Fibroblast of lung (primary cell): ENCODE measurements at places on chromosomes 5 and 9.

DNA sequence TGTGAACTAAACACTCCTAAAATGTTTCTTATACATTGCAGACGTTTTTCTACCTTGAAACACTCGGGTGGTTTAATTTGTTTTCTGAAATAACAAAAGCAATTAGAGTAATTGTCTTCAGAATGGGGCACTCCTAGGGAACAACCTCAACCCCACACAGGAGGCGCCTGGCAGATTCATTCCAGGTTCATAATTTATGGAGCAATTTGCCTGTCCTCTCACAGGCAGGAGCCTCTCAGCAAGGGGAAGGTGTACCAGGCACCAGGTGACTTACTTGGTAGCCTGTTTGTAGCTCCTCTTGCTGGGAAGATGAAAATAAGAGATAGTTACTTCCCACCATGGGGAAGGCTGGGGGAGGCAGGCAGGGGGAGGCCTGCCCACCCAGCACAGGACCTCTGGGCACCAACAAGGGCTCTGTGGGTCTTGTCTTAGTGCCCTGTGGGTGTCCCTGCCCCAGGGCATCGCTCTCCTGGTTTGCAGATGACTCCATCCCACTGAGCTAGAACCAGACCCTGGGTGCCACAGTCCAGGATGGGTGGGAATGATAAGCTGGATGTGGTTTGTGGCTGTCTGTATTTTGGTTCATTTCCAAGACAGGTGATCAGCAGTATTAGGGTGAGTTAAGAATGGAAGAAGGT is 144.4 kb downstream of the FSTL4 start:
- no peak for DNase-seq

DNA sequence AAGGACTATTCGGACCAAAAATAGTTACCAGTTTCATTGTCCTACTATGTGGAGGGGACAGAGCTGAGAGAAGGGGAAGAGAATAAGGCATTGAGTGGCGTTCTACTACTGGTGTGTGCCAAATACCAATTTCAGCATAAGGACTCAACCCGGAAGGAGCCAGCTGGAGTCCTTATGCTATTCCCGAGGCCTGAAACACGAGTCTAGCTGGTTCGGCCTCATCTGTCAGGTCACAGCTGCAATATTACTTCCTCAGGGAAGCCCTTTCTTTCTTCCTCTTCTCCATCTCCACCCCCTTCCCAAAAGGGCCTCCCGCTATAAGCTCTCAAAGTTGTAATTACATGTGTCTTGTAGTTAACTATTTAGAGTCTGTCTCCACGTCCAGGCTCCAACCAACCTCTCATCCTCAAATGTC is 20.5 kb upstream of the FER start:
- DNase-seq, result peak; percentile 69

- DNase-seq, result no peak
Observed at GRCh38 chr5:160500786-160501779, 79.4 kb downstream of the PTTG1 start.

DNA sequence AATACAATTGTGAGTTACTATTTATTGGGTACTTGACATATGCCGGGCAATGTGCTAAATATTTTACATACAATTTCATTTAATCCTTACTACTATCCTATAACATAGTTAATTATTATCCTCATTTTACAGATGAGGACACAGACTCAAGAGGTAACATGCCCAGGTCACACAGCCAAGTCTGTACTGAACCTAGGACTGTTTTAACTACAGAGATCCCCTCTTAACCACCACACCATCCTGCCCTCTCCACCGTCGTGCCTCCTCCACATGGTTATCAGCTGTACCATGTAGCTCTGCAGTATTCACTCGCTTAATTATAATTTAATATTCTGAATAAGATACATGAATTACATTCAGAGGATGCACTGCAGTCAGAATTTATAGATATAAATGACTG is 5.3 kb downstream of the RAB14 start:
- no peak for DNase-seq

GRCh38 chr5:133746834-133747233 is 134.5 kb upstream of the FSTL4 start:
- no peak for DNase-seq

DNA sequence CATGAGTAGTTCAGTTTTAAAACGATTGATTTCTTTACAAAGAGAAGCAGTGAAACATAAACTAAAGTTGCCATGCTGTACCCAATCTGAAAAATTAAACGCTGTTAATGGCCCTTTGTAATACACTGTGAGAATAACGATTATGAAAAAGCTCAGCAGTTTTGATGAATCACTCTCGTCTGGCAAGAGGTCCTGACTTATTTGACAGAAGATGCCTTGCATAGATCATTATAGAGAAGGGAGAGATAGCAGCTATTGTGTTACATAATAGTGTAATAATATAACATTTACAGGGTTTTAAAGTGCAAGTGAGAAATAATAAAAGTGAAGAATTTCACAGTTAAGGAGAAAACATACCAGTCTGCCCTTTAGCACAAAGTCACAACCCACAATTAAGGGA is 361.5 kb upstream of the CDH10 start:
- DNase-seq, result no peak

DNA sequence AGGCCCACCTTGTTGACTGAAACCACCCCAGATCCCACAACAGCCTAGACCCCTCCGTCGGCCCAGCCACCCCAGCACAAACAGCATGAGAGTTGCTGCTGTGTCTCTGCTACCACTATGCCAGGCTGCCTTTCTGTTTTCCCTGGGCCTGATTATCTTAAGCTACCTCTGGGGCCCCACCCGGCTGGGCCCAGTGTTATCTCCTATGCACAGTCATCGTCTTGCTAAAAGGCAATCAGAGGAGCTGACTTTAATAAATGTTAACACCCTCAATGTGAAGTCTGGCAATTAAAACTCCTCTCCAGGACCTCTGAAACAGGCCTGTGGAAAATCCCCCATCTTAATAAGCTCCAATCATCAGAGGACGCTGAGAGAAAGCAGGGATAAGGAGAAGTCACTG is 144.9 kb downstream of the FAM114A2 start:
- DNase-seq, result no peak

GRCh38 chr5:149358868-149359495 is 1.1 kb downstream of the PCYOX1L start:
- no peak for DNase-seq

DNA sequence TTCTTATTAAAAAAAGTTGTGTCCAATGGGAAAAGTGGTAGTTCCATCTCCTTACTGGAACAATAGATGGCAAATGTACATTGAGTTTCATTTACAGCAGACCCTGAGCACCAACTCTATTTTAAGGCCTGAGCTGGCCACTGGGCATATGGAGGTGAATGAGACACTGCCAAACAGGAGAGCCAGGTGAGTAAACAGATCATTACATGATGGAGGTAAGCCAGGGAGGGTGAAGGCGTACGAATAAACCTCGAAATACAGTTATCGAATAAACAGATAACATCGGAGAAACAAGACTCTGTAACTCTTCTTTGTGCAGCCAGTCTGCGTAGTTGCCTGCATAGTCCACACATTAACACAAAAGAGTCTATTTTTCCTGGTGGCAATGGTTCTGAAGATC is 446.4 kb upstream of the KLF4 start:
- no peak for DNase-seq

DNA sequence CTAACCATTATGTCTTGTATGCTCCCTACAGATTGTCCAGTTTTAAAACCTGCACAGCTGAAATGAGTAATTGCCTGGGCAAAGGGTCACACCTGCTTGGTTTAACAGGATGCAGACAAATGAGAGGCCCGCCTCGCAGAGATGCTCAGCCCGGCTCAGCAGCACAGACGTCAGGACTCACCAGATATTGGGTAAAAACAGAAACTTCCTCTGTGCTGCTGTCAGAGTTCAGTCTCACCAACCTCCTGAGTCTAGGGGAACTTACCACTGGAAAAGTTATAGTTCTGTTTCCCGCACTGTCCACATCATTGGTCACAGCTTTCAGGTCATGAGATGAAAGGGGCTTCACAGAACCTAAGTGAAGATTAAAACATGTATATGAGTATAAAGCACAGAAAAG is 152.5 kb downstream of the ESM1 start:
- no peak for DNase-seq

GRCh38 chr9:136326761-136327303 is 507 bp upstream of the GPSM1 start:
- DNase-seq, result no peak

GRCh38 chr5:181188700-181189362 is 16.2 kb downstream of the TRIM7 start:
- peak; percentile 70 for DNase-seq

- peak; percentile 2 for DNase-seq
Observed at GRCh38 chr9:101791938-101792337, 53.5 kb upstream of the GRIN3A start.

GRCh38 chr5:35247648-35248034 is 17.4 kb upstream of the PRLR start:
- no peak for DNase-seq

DNA sequence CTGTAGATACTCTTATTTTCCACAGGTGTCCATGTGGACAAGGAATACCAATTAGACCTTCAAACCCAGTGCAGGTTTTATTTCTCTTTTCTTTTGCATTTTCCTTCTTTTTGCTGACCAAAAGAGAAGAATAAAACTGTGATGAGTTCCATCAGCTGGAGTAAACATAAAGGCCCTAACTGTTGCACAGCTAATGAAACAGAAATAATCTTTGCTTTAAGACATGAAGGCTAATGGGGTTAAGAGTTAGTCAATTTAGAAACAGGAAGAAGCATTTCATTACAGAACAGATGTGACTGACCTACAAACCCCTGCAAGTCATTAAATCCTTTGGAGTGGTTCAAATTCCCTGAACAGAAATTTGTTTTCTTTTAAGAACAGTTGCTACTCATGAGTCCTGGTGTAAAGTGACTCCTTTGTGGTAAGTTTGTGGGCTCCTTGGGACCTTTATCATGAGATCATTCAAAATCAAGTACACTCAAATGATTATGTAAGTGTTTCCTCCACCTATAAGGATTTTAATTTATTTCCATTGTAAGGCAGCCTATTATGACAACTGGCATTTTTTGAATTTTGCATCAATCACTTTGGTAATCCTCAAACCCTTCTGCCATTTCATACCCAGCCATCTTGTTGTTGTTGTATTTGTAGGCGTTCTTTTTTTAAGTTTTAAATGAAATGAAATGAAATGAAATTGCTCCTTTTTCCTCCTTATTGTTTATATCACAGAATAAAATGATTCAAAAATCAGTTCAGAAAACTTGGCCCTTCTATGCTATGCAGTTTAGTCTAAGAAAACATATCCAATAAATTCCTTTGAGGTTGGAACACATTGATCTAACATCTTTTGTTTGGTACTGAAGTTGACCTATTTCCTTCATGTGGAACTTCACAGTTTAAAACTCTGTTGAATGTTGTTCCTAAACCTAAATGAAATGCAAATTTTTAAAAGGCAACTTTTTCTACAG is 1.3 kb downstream of the MINAR2 start:
- DNase-seq, result no peak

GRCh38 chr5:61228691-61229280 is 66.5 kb upstream of the SMIM15 start:
- DNase-seq, result peak; percentile 82

DNA sequence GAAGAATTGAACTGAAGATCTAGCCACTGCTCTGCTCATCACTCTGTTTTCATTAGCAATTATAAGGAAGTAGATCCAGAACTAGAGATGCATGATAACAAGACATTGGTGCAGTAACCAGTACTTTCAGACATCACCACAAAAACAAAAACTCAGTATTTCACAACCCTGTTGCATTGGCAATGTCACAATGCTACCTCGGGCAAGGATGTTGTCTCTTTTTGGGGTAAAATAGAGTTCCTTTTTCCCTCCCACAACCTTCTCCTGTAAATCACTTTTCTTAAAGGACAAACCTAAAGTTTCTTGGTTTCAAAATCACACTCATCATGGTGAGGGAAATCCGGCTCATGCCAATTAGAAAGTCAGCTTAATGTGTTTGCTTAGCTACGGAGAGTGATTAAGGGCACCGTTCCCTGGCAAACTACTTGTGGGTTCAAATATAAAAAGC is 420.1 kb upstream of the MEF2C start:
- DNase-seq, result no peak

- DNase-seq, result no peak
Observed at GRCh38 chr5:82721087-82721410, 356.1 kb downstream of the TMEM167A start.

DNA sequence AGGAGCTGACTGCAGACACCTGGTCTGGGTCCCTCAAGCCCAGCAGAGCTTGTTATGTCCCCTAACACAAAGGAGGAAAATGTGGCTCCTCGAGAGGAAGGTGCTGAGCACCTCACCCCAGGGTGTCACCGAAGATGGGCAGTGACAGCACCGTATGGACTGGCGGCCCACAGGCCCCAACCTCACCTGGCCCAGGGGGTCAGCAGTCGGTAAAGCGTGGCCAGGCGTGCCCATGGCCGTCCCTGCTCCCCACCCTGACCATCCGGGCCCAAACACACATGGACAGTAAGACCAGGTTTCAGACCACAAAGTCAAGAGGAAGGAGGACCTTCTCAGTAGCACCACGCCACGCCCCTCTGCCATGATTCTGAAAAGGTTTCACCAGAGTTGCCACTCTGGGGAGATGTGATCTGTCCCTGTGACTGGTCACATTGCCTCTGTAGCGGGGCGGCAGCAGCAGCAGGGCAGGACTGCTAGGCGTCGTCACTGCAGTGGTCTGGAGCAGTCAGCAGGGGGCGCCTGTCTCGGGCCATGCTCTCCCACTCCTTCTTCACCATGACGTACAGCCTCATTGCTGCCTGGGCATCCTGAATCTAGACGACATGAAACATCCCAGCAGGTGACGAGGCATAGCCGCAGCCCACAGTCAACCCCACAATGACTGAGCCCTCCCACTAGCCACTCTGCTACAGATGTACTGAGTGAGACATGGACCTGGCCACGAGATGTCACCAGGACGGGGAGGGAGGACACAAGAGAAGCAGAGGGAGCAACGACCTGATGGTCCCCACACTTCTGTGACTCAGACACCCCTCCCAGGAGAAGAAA is 11.1 kb downstream of the REXO4 start:
- DNase-seq, result peak; percentile 69

DNA sequence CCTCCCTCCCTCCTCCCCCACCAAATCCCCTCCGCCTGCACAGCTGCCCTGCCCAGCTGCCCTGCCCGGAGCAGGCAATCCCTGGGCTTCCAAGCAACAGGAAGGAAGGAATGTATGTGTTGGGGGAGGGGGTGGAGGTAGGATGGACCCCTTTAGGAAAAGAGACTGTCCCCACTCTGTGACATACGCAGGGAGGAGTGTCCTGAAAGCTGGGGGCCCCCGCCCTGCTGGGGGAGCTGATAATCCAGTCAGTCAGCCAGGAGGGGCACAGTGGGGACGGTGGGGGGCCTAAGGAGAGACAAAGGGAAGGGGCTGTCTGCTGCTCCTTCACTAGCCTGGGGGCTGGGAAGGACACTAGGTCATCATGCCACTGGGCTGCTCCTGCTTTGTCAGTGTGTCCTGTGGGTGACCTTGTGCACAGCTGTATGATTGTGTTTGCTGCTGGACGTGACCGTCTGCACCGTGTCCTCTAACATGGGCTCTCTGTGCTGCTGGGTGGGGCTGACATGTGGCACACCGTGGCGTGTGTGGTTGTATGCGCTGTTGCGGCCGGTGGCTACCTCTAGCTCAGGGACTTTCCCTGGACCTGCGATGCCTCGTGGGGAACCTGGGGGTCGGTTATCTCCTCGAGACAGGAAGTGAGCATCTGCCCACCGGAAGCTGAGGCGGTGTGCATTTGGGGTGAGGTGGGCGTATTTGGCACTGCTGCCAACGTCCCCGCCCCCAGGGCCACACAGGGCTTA is 3.0 kb downstream of the N4BP3 start:
- no peak for DNase-seq

GRCh38 chr9:13144166-13144775 is 135.2 kb downstream of the MPDZ start:
- peak; percentile 7 for DNase-seq
